Thymus (tissue), 14 donors: ENCODE measurements at places on chromosomes 1 and 21.

DNA sequence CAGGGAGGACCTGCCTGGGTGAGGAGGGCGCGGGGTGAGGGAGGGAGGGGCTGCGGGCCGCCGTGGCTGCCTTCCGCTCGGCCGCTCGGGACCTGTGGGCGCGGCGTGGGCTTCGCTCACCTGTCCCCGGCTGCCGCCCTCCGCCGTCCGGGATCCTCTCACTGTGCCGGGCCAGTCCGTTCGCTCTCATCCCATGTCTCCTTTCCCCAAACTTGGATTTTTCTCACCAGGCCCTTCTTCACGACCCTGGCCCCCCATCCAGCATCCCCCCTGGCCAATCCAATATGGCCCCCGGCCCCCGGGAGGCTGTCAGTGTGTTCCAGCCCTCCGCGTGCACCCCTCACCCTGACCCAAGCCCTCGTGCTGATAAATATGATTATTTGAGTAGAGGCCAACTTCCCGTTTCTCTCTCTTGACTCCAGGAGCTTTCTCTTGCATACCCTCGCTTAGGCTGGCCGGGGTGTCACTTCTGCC lies 362 bp downstream of the ZBTB48 start:
- DNase-seq: no peak

DNA sequence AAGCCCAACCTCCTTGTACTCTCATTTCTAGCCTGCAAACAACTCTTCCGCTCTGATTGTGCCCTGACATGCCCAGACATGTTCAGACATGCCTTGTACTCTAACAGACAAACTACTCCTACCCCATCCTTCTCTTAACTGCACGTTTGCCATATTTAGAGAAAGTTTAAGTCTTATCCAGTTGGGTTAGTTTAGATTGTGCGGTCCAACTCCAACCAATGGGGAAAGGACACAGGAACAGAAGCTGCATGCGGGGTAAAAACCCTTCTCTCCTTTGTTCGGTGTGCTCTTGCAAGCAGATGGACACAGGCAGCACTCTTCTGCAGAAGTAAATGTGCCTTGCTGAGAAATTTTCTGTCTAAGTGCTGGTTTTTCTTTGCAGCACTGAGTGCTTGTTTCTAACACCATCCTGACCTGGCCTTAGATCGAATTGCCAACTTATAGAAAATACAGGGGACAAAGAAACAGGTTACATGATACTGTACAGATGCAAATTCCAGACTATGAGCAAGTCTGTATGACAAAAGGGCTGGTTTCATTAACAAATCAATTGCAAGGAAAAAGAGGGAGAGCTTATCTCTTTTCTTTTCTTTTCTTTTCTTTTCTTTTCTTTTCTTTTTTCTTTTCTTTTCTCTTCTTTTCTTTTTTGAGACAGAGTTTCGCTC lies 35.8 kb upstream of the IFNGR2 start:
- no peak for DNase-seq

DNA sequence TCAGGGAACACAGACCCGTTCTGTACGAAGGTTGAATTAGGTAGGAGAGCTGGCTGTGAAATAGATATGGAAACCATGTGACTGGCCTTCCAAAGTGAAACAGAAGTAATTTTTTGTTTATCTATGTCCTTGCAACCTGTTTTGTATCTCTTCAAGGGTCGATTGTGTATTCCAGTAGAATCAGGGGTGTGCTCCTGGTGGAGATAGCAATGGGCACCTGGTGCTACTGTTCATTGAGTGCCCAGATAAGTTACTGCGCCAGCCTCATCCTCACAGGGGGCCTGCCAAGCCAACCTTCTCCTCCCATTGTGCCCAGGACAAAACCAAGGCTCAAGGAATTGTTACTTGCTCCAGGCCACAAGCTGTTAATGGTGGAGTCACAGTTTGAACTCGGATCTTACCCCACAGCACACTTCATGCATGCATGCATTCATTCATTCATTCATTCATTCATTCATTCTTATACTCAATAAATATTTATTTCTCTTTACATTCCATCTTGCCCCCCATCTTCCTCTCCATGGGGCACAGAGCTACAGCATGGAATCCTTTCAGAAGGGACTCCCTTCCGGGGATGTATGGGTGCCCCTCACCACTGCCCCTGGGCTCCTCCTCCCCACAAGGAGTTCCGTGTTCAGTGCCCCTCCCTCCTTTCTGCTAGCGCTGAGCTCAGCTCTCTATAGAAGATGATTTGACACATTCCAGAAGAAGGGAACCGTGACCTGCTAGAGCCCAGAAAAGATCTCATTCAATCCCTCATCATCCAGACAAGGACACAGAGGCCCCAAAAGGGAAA lies 24.0 kb downstream of the ADORA1 start:
- no peak for DNase-seq

- no peak for DNase-seq
Observed at GRCh38 chr21:27315373-27315772, 348.5 kb upstream of the ADAMTS5 start.

DNA sequence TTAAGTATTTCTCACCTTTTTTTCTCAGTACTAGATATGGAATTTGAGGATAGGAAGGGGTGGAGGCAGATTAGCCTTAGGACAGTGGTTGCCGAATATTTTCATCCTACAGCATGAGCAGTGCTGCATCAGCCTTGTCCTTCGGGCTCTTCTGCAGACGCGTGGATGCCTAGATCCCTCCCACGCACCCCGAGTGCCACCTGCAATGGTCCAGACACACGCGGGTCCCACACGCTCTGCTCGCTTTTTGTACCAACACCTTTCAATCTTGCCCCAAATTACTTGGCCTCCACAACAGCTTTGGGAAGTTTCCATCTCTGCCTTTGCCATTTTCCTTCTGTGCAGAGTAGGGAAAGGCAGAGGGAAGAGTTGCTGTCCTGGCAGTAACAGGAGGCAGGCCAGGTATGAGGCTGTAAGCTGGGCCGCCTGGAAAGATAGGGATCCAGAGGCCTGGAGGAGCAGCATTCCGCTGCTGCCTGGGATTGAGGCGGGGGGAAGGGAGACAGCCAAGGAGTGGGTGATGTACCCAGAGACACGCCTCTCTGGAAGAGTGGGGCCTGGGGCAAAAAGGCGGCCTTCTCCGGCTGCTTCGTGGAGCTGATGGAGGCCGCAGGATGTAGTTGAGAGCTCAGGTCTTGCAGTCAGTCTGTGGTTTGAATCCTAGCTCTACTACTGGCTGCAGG lies 467.7 kb downstream of the KIF26B start:
- no peak for DNase-seq

- DNase-seq: no peak
Observed at GRCh38 chr1:175268720-175269119, 76.1 kb upstream of the KIAA0040 start.

DNA sequence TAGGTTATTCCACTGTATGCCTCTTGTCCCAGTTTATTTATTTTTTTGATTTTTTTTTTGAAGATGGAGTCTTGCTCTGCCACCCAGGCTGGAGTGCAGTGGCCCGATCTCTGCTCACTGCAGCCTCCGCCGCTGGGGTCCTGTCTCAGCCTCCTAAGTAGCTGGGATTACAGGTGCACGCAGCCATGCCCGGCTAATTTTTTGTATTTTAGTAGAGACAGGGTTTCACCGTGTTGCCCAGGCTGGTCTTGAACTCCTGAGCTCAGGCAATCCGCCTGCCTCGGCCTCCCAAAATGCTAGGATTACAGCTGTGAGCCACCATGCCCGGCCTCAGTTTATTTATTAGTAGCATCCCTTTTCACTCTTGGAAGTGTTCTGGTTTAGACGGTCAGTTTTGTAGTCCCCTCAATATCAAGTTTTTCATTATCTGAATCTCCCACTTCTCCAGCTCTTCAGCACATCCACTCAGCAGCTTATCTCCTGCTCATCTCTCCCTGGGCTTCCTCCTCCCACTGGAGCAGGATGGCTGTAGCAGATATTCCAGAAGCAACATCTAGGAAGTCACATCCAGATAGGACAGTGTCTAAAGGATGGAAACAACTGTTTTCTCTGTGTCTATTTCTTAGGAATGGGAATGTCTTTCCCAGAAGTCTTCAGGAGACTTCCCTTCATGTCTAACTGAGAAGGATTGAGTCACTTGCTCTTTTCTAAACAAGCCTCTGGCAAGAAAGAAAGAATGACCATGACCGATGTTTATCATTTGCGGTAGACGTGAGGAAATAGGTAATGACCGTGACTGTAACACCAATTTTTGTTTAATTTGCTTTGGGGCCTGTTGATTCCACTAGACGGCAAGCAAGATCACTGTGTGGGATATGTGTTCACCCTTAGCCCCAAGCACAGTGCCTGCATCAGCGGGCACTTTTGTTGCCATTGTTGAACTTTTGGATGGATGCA lies 14.4 kb downstream of the CCDC190 start:
- no peak for DNase-seq

DNA sequence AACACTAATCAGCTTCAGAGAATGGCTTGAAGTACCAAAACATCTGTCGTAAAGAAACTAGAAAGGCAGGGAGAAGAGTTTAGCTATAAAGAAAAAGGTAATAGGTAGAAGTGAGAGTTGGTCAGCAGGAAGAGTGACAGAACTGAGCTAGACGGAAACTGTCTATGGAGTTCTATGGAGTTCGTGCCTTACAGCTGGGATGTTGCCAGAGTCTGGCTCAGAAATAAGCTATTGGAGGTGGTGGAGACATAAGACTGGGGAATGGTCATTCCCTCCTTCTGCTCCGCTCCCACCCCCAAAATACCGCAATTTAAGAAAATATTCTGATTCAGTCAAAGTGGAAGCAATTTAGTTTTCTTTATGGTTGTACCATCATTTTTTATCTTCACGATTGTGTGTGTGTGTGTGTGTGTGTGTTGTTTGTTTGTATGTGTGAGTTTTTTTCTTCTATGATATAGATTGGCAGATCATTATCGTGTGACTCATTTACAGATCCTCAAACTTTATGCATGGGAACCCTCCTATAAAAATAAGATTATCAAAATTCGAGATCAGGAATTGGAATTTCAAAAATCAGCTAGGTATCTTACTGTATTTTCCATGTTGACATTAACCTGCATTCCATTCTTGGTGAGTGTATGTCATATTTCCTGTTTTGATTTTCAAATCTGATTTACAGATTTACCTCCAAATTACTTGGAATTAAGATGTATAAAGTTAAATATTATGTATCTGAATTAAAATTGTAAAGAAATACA lies 79.0 kb downstream of the HSPA13 start:
- DNase-seq: no peak

DNA sequence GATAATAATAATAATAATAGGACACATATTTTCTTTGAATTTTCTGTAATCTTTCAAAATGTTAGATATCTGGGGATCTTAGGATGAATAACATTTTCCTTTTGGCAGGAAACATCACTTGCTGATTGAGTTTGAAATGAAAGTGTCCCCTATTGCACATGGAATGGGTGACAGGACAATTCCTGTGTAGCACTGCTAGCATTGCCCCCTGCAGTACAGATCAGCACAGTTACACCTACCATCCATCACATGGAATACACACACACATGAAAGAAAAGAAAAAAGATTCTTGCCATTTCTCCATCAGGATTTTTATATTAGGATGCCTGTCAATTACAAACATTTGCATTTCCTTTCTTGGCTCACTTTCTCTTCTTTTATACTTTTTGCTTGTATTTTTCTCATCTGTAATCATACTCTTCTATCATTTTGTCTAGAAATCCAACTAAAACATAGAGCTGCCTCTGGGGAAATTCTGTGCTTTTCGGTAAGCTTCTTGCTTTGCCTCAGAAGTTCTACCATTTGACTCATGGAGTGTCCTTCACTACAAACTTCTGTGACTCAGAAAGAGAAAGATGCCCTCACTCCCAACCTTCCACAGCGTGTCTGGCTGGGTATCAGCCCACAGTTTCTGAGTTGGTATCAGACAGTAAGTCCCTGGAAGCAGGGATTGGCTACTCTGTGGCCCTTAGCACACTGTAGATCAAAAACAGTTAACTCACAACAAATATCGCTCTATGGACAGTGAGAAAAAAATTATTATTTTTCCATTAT lies 641.2 kb downstream of the PTPRC start:
- DNase-seq: no peak

DNA sequence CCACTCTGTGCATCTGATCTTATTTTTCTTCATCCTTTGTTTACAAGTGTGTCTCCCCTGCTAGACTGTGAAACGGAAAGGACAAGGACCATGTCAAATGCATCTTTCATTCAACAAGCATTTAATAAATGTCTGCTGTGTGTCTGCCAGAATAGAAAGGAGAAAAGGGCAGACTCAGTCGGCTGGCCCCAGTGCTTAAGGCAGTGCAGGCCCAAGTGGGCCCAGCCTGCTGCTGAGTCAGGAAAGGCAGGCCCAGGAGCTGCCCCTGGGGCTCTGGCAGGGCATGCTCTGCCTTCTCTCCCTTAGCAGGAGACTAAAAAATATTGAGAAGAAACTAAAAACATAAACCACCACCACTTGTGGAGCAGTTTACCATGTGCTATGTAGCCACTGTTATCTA lies 38.1 kb downstream of the PLEKHA6 start:
- DNase-seq: no peak

GRCh38 chr1:50796272-50796671 lies 163.8 kb downstream of the FAF1 start:
- no peak for DNase-seq

DNA sequence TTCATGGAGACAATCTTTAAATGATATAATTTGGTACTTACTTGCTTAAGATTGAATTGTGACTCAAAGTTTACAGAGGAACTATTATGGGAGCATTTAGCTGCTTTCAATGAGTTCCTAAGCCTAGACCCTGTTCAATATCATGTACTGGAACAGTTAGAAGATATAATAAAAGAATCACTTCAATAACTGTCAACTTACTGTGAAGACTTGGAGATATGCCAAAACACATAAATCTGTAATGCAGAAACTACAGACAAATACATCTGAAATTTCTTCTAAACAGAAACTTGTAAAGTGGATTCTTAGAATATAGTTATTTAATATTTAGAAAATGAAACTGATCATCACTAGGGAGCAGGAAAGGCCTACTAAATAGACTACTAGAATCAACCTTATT lies 259.3 kb downstream of the HLX start:
- DNase-seq: no peak

DNA sequence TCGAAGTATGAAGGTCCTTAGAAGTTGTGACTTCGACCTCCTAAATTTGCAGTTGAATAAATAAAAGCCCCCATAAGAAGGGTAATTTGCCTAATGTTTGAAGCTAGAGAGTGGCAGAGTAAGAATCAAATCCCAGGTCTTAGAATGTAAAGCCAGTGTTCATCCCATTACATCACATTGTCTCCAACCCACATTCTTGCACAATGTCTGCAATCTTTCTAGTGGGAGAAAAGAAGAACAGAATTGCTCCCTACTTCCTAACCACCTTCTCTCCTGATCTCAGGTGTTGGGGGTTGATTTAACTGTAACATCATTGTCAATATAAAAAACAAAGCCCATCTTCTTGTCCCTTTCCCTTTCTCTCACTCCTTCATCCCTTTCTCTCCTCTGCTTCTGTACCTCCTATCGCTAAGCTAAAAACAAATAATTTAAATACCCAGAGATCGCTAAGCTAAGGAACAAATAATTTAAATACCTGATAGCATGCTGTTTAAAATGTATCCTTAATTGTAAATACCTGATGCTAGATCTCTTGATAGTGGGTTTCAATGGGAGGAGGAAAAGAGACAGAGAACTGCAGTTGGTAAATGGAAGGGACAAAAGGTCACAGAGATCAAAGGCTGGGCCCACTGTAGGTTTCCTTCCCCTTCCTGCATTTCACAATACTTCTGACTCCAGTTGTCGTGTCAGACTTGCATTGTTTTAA lies 32.1 kb upstream of the CCDC190 start:
- no peak for DNase-seq
